ENCODE measurements at places on chromosomes 11 and 22.
A peak's percentile ranks its signal among the peaks of the same experiment; 100 is the strongest.

DNA sequence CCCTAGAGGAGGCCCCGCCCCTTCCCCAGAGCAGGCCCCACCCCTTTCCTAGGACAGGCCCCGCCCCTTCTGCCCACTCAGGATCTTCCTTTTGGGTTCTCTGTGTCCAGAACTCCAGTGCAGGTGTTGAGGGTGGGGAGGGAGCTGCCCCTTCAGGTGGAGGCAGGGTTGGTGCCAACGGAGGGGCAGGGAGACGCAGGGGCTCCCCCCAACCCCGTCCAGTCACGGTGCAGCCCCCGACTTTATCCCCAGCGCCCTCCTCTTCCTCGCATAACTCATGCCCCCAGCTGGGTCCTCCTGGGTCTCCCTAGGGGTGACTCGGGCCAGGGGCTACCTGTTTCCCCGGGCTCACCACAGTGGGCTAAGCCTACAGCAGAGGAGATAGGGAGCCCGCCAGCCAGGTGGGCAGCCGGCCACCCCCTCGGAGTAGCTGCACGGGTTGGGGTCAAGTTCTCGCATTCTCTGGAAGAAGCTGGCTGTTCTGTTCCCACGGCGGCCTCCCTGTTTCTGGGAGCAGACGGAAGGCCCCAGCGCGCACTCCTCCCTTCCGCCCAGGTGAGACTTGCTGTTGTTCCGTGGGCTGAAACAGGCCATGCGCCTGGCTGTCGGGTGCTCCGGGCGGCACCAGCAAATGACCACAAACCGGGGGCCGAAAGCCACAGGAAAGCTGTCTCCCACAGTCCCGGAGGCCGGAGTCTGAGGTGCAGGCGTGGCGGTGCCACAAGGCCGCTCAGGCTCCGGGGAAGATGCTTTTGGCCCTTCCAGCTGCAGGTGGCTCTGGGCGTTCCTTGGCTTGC, 38.9 kb downstream of the MUC2 start:
- DNase-seq = peak; percentile 15

DNA sequence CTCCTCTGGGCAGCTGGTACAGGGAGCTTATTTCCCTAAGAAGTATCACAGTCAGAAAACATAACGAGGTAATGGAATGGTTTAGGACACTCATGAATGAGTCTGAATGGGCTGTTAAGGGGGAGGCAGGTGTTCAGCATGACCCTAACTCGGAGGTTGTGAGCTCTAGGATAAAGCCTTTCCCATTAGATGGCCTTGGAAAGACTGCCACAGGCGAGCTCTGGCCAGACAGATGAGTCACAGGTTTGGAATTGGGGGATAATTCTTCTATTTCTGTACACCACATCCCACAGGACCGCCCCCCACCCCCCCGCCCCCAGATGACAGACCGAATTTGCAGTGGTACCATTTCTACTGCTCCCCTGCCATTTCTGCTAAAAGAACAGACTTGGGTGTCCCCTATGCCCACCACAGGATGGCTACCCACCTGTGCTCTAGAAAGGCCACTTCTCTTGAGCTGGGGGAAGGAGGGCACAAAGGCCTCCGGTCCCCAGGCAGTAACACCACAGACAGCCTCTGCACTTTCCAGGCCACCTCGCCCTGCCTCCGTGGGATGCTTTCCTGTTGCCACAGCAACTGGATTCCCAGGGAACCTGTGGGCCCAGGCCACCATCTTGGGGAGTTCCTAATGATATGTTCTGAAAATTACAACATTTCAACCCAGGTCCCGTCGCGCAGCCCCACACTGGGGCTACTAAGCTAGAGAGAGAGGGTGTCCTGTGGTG, 76.7 kb downstream of the TRIM29 start:
- no peak for DNase-seq

GRCh38 chr11:120304526-120304925, 20.6 kb upstream of the TLCD5 start:
- no peak for DNase-seq

DNA sequence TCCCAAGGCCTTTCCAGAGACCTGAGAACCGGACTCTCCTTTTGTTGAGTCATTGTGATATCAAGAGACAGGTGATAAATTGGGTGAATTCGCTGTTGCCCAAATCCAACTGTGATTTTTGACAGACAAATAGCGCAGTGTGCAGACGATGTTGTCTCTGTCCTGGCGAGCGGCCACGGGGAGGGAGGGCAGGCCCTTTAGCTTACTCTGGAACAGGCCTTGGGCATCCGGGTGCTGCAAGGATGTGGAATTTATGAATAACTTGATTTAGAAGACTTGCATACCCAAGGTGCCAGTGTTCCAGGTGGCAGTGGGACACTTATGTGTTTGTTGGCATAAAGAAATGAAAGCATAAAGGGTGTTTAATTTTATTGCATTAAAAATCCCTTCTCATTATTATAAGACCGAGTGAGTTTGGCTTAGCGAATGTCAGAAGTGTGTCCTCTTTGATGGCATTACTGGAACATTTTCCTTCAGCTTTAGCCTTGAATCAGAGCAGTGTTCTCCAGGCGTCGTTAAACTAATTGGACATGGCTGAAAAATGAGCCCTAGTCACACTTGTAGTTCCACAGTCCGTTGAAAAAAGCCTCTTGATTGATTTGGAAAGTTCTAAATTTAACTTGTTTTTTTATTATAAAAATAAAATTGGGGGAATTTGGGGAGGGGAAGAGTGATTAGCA, 9.4 kb downstream of the LDLRAD3 start:
- no peak for DNase-seq

- no peak for DNase-seq
These were observed 107.7 kb upstream of the PARVA start for GRCh38 chr11:12269446-12270214.

DNA sequence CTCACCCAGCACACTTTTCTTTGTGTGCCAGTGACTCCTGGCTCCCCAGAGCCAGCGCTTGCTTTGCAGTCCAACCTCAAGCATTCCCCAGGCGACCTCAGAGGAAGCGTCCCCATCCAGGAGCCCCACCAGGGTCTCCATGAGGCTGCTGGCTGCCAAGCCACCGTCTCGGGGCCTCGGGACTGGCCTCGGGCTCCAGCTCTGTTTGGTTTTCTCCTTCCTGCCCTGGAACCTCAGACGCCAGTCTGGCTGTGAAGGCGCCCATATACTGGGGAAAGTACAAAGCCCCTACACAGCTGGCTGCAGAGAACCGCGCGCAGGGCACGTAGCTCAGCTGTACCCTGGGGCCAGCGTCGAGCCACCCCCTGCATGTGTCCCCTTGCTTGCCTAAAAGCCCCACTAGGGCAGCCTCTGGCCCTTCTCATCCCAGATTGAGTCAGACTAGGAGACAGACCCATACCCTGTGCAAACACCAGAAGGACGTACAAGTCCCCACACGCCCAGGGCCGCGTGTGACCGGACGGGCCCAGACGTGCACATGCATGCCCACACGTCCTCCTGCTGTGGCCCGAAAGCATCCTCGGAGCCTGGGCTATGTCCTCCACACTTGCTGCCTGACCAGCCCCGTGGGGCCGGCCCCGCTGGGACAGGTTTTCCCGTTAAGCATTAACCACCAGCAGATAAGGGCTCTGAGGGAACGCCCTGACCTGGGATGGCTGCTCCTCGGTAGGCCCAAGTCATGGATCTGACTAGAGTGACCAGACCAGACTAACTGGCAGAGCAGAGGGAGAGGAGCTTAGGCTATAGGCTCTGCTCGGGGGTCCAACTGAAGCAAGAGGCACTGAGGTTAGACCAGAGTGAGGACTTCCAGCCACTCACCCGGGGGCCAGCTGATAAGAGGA, 4.2 kb upstream of the SYT8 start:
- DNase-seq = no peak

DNA sequence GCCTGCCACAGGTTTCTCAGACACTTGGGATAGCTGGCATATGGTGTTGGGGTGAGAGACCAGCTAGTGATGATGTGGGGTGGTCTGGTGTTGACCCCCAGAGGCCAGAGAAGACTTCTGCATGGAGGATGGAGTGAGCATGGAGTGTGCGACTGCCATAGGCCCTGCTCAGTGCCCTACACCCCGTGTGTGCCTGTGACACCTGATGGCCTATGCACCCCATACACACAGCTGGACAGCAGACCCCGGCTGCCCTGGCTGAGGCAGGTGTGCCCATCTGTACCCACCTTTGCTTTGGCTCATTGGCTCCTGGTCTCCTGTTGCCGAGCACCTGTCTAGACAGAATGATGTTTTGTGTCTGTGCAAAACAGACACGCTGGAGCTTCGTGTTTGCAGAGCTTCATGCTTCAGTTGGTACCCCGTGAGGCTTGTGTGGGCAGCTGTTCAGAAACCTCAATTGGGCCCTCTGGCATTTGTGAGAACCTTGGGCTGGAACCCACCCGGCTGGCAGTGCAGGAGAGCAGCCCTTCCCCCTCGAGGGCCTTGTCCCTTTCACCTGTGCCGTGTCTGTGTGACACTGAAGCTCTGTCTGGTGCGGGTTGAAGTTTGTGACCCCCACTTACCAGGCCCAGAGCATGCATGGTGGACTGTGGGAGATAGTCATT, 27.6 kb downstream of the BCR start:
- DNase-seq = no peak

GRCh38 chr22:44538051-44538450, 40.0 kb upstream of the RTL6 start:
- no peak for DNase-seq

DNA sequence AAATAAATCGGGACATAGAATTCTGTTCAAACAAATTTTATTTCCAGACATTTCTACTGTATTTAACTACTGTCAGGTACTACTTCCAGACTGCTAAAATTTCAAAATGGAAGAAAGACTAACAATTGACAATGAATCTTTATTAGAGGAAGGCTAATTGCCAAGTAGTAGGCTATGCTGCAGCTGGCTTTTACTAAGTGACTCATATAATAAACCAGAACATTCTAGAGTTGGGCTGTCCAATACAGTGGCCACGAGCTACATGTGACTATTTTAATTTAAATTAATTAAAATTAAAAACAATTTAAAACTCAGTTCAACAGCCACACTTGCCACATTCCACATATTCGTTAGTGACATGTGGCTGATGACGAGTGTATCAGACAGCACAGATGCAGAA, 27.6 kb downstream of the CHKA start:
- DNase-seq = no peak

DNA sequence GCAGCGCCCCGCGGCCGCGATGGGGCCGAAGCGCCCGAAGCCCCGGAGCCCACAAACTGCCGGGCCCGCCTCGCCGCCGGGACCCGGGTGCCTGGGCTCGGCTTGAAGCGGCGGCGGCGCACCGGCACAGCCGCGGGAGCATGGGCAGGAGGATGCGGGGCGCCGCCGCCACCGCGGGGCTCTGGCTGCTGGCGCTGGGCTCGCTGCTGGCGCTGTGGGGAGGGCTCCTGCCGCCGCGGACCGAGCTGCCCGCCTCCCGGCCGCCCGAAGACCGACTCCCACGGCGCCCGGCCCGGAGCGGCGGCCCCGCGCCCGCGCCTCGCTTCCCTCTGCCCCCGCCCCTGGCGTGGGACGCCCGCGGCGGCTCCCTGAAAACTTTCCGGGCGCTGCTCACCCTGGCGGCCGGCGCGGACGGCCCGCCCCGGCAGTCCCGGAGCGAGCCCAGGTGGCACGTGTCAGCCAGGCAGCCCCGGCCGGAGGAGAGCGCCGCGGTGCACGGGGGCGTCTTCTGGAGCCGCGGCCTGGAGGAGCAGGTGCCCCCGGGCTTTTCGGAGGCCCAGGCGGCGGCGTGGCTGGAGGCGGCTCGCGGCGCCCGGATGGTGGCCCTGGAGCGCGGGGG, 346 bp downstream of the FJX1 start:
- no peak for DNase-seq

- no peak for DNase-seq
These were observed 718 bp downstream of the LTBP3 start for GRCh38 chr11:65557280-65558001.

DNA sequence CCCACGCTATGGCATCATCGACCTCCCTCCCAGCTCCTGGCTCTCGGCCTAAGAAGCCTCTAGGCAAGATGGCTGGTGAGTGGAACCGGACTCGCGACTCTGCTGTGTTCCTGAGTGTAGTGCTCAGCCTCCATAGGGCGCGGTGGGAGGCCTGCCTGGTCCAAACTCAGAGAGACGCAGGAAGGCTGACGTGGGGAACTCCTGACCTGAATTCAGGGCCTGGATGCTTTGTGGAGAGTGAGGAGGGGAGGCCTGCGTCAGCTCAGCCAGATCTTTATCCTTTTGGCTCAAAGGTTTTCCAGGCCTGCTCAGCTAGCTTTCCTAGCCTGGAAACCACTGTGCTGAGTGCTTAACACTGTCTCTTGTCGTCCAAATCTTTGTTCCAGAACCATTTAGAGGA, 8.0 kb downstream of the TIRAP start:
- no peak for DNase-seq

DNA sequence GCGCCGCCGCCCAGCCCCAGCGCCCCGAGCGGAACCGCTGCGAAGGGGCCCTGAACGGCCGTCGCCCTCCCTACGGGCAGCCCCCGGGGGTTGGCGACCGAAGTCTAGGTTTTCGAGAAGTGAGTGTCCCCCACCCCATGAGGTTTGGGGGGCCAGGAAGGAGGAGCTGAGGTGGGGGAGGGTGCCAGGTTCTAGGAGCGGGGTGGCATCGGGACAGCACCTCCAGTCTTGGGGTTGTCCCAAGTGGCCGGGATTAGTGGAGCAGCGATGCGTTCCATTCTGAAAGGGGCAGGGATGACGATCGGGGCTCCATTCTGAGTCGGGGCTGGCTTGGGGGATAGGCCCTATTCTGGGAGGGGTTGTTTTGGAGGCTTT, 408 bp downstream of the PPP2R5B start:
- no peak for DNase-seq

DNA sequence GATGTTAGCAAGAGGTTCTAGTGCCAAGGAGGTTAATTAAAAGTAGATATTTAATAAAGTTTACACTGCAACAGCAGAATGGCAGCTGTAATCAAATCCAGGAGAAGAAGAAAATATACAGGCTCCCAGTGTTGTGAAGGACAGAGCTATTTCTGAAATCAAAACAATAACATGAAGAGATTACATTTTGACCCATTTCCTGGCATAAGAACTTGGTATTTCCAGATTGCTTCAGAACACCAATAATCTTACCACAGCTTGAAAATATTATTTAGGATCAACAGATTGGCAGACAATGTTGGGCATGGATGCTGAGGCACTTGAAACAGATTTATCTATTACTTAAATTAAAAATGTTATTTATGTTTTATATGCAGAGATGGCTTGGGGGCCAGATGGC, 692.5 kb downstream of the KCNA4 start:
- no peak for DNase-seq

DNA sequence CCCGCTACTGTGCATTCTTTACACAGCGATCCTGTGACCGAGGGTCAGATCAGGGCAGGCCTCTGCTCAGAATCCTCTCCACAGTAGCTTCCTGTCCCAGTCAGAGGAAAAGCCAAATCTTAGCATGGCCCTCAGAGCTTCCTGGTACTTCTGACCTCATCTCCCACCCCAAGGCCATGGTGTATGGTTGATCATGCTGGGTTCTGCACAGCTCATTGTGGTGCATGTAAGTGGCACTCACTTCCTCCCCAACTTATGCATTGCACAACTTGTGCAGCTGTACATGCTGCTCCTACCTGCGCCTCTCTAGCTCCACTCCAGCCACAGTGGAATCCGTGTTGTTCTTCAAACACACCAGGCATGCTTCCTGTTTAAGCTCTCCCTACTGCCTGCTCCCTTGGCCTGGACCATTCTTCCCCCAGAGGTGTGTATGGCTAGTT, 20.3 kb downstream of the BMAL1 start:
- DNase-seq = no peak

All from activated CD8-positive, alpha-beta memory T cell treated with anti-CD3 and anti-CD28 coated beads, Interleukin-2, amount 50 U/mL, for 4 hours (primary cell).